Kasumi-1 (cell line): ENCODE measurements at places on chromosomes 5 and 9.
A peak's percentile ranks its signal among the peaks of the same experiment; 100 is the strongest.

GRCh38 chr5:61625681-61626621 is 293.9 kb downstream of the ZSWIM6 start:
- DNase-seq, result no peak

DNA sequence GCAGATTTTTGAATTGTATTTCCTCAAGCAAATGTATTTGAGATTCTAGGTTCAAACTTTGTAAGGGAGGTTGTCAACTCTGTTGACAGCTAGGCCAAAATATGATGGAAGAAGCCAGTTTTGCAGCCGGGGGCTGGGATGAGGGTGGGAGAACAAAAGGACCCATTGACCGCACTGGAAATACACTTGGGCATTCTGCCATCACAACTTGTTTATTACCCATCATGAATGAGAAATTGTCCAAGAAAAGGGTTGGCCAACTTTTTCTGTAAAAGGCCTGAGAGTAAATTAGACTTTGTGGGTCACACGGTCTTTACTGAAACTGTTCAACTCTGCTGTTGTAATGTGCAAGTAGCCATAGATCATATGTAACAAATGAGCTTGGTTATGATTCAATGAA is 221.3 kb upstream of the KLF9 start:
- no peak for DNase-seq

- DNase-seq, result no peak
These were observed 61.0 kb downstream of the FBXW11 start for GRCh38 chr5:171945476-171945875.

DNA sequence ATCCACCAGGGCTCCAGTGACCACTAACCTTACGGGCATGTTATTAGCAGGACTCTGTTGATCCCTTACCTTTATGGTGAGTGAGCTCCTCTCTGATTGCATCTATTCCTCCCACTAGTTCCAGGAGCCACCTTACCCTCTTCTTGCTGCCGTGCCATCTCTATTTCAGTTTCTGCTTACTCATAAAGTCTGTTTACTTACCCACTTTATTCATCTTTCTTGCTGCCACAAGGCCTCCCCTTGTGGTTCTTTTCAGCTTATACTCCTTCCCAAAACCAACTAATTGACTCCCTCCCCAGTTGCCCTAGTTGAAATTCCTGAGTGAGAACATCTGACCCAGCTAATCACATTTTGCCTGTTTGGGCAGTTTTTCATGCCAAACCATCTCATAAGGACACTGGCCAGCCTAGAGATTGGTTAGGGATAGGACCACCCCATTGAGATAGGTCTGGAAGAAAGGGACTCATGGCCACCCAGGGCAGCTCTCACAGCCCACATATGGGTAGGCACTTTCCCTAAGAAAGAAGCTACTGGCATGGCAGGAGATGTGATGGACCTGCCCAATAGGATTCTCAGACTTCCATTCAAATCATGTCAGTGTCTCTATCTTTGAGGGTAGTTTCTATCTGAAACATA is 412.7 kb downstream of the EFNA5 start:
- DNase-seq, result no peak

GRCh38 chr5:118818604-118819003 is 169.7 kb downstream of the DTWD2 start:
- DNase-seq, result no peak

- no peak for DNase-seq
These were observed 170.0 kb downstream of the CCDC171 start for GRCh38 chr9:15722888-15723287.

DNA sequence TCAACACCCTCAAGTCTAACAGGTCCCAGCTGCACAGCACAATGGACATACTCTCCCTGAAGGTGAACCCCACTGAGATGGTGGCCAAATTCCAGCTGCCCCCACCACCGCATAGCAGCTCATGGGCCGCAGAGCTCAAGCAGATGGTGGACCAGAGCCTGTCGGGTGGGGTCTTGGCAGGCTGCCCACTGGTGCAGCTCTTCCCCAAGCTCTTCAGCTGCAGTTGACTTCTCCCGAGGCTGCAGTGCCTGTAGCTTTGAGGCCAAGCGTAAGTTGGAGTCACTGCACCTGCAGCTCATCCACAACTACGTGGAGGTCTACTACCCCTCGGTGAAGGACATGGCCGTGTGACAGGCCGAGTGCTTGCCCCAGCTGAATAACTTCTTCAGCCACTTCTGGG is 56.6 kb upstream of the SPTLC1 start:
- DNase-seq, result no peak

- DNase-seq, result peak; percentile 25
These were observed 969 bp downstream of the CLK4 start for GRCh38 chr5:178625679-178626483.

DNA sequence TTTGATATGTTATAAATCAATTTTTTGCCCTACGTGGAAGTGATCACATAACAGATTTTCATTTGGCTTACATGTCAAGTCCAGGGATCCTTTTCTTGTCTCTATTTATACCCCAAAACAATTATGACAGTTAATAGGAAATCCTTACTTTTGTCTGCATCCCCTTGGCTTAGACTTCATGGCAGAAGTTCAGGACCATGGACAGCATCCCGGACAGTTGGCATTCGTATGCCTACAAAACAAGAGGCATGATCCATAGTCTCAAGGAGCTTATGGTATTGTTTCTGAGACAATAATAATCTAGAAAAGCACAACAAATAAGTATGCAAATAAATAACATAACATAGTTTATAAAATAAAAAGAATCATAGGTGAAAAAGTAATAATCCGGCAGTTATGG is 214.3 kb upstream of the GRIA1 start:
- DNase-seq, result peak; percentile 36

GRCh38 chr9:120862452-120862851 is 14.5 kb downstream of the PHF19 start:
- DNase-seq, result no peak

- DNase-seq, result no peak
These were observed 186.6 kb upstream of the ZNF608 start for GRCh38 chr5:124932791-124933600.

DNA sequence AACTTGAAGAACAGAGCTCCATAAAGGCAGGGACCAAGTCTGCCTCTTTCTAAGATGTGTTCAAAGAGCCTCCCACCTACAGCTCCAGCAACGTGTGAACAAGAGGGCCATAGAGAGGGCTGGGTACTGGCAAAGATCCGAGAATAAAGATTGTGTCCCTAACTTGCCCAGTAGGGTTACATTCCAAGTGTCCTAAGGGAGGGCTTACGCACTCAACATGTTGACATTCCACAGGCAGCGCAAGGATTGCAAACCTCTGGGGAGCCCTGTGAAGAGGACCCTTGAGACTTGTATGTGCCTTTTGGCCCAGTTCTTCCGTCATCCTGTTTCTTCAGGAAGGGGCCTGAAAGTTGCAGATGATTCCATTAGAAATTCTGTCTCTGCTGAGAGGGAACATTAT is 48.2 kb upstream of the ENTREP1 start:
- no peak for DNase-seq

- DNase-seq, result no peak
These were observed 44.6 kb downstream of the JAKMIP2 start for GRCh38 chr5:147737921-147738320.

DNA sequence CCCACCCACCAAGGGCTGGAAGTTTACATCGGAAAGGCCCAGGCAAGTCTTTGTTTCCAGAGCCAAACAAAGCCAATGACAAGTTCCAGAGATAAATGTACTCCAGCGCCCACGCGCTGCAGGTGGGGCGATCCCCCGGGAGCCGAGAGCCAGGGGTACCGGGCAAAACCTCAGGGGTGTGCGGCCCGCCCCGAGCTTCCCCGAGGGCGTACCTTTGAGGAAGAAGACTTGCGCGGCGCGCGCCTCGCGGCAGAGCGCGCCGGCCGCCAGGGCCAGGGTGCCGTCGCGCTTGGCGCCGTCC is 671 bp downstream of the DUSP1 start:
- DNase-seq, result no peak

DNA sequence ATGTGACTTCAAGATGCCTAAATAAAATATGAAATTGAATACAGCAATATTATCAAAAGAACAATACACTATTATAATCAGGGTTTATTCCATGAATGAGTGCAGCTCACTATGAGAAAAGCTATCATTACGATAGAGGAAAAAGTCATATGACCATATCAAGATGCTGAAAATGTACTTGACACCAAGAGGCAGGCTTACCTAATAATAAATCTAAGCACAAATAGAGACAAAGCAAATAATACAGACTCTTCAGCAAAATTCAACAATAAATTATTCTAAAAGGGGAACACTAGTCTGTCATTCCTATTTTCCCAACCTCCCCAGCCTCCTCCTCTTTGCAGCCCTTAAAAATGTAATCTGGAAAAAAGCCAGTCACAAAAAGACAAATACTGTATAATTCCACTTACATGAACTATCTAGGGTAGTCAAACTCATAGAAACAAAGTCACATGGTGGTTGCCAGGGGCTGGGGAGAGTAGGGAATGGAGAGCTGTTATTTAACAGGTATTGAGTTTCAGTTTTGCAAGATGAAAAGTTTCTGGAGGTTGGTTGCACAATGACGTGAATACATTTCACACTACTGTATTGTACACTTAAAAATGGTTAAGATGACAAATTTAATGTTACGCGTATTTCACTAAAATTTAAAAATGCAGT is 148.4 kb downstream of the NFIB start:
- no peak for DNase-seq

DNA sequence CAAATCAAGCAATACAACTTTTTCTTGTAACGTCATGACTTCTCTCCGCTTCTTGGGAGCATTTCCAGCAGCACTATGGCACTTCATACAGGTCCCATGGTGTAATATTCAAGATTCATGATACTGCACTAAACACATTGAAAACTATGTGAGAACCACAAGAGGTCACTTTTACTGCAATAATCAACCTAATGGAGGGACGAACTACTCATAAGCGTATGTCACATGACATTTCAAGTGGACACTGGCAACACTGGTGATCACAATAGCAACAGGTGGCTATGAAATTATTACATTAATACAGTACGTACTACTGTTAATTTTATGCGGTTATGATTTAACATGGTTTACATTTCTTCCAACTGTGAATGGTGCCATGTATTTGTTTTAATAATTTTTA is 78.6 kb upstream of the TBC1D9B start:
- no peak for DNase-seq

- peak; percentile 51 for DNase-seq
These were observed 4.4 kb downstream of the ST8SIA4 start for GRCh38 chr5:100898504-100899346.

DNA sequence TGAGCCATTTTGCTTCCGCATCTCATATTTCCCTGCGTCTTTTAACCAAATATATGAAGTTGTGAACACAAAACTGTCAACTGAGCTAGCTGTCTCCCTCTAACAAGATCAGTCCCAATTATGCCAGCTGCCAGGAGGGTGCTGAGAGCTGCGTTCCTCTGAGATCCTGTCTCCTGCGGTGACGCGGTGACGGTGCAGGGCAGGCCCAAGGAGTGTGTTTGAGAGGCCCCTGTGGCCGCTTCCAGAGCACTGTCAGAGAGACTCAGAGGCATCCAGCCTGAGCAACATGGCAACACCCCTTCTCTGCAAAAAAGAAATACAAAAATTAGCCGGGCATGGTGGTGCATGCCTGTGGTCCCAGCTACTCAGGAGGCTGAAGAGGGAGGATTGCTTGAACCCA is 126.3 kb upstream of the FOXD4L5 start:
- DNase-seq, result no peak

- DNase-seq, result no peak
These were observed 1.2 kb upstream of the C5orf63 start for GRCh38 chr5:127074466-127074865.

- peak; percentile 5 for DNase-seq
These were observed 532.2 kb upstream of the SGCD start for GRCh38 chr5:155794795-155795194.

DNA sequence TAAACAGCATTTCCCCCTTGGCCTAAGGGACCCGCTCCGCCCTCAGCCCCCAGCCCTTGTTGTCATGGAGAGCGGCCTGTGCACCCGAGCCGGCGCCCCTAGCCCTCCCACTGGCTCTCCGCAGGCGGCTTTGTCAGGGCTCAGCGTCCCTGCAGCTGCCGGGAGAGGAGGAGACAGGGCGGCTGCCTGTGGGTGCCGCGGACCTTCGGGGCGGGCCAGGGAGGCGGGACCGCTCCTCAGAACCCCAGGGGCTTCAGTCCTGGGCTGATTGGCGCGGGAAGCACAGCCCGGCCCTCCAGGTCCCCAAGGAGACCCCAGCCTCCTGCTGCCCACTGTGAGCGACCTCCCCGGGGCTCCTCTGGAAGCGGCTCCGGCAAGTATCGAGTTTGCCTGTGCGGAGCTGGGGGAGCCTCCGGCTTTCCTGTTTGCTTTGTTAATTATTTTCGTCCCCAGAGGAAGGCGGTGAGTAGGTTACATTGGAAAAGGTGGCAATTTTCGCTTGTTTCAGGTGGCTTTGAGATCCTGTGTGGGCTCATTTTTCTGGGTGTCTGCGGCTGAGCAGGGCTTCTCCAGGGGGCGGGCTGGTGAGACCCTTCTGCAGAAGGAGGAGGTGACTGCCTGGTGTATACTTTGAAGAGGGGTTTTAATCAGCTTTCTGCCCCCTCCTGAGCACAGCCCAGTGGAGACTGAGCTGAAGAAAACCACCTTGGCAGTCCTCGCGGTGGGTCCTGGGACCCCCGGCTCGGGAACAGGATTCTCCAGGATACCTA is at the start of gene FGD3:
FGD3 (plus strand) TSS at position 256 of the 770 bp plus-strand sequence. CDS start 28,734 bp downstream, outside the sequence.
- peak; percentile 28 for DNase-seq

DNA sequence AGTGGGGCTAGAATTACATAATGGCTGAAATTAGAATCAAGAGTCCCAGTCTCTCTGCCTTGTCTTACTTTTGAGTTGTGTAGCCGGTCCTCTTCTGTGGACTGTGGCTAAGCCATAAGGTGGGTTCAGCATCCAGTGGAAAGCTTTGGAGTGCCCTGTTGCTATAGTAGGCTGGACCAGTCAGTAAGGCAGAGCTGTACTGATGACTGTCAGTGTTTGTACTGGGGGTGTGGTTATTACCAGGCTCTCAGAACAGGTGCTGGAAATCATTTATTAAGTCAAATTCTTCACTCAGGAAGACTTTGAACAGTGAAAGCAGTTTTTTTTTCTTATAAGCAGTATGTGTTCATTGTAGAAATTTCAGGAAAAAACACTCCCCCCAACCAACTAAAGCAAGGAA is 129.4 kb downstream of the ZSWIM6 start:
- DNase-seq, result no peak

DNA sequence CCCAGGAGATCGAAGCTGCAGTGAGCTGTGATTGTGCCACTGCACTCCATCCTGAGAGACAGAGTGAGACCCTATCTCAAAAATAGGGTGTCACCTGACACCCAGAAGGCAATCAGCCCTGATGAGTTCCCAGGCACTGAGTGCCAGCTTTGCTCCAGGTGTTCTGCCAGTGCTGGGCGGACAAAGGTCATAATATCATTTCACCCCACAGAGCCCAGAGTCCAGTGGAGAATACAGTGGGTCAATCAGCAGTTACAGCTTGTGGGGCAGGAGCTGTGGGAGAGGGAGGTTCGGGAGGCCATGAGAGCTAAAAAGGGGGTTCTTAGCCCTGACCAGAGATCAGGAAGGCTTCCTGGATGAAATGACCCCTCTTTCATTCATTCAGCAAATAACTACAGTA is 24.4 kb upstream of the SH3RF2 start:
- DNase-seq, result no peak

DNA sequence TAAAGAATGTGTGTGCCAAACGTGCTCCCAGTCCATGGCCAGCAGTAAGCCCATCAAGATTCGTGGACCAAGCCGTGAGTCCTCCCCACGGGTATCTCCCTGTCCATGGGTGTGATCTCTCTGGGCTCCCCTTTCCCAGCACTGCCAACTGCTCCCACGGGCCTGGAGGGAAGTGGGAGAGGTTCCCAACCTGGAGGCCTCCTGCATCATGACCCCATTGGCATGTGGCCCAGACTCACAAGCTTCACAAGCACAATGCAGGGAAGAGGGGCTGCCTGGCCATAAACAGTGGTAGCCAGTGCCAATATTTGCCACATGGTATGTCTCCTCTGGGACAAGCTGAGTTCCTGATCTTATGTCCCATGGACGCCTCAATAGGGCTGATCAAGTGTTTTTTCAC is 59.1 kb downstream of the ABLIM3 start:
- DNase-seq, result no peak
